Smooth muscle cell of the pulmonary artery (primary cell): ENCODE measurements at places on chromosomes 11 and 22. TPM values are rescaled to one million over a fixed set of nuclear protein-coding genes. Genes with fewer than 3 reads are reported as not detected.

The E2F8 gene
- 0.13 and 0.33 TPM in 2 replicates for total RNA-seq

The MS4A2 gene
- total RNA-seq, result 0.03 TPM in 1 of 2 replicates, not detected in the other

The SLC25A18 gene
- total RNA-seq, result not detected in 2 replicates

The SLC7A4 gene
- total RNA-seq, result 0.30 and 1.1 TPM in 2 replicates

The OR8D1 gene
- not detected in 2 replicates for total RNA-seq
